ENCODE measurements at places on chromosomes 13 and 19.
A peak's percentile ranks its signal among the peaks of the same experiment; 100 is the strongest.

DNA sequence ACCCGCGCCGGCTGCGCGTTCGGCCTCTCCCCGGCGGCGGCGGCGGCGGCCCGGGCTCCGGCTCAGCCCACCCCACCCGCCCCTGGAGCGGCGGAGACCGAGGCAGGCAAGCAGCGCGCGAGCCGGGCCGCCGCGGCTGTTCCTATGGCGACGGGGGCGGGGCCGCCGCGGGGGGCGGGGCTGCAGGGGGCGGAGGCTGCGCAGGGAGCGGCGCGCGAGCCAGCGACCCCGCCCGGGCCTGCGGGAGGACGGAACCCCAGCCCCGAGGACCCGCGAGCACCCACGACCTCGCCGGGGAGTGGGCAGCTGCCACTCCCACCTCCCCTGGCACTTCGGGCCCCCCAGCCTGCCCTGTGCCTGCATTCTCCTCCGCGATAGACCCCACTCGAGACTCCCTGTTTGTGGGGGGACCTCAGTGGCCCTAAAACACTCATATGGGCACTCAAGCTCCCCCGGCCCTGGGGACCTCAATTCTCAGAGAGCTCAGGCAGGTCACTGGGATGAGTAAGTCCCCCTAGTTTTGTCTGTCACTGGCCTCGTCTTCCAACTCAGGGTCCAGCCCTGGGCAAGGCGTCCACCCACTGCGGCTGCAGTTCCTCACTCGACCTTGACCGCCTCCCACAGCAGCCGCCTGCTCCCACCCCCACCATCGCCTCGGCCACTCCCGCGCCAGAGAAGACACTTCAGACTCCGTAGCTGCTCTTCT lies at the start of gene CTXN1:
CTXN1 (minus strand) TSS at position 115 of the 706 bp plus-strand sequence. CDS start 597 bp downstream, outside the sequence.
- DNase-seq = no peak

- DNase-seq = no peak
Measured at GRCh38 chr13:40221460-40222201, 444.8 kb downstream of the FOXO1 start.

DNA sequence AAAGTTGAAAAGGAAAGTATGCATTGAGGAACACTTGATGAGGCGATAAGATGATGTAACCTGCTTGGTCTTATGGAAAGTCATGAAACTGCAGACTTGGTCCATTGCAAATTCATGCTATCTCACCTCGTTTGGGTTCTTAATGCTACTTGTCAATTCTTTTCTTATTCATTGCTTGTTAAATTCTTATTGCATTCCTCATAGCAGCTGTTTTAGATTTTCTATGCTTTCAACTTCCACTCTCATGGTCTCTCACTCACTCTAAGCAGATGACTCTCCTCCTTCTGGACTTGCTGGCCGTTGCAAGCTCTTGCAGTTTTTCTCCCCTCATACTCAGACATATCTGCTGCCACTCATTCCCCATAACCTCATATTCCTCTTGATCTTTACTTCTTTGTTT lies 67.8 kb upstream of the CSNK1A1L start:
- no peak for DNase-seq

DNA sequence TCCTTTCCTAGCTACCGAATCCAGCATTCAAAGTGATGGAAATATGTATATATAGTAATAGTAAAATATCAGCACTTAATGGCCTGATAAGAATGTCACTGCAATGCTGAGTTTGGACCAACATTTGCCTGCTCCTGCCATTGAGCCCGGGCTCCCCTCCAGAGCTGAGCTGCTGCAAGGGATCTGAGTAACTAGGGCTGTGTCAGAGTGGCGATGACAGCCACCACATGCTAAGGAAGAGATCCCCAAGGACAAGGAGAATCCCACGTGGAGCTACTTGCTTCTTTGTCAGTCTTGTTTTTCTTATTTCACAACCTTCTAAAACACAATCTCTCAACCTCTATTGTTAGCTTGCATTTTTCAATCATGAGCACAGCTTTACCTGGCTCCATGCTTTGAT lies 19.5 kb upstream of the ALOX5AP start:
- DNase-seq = no peak

DNA sequence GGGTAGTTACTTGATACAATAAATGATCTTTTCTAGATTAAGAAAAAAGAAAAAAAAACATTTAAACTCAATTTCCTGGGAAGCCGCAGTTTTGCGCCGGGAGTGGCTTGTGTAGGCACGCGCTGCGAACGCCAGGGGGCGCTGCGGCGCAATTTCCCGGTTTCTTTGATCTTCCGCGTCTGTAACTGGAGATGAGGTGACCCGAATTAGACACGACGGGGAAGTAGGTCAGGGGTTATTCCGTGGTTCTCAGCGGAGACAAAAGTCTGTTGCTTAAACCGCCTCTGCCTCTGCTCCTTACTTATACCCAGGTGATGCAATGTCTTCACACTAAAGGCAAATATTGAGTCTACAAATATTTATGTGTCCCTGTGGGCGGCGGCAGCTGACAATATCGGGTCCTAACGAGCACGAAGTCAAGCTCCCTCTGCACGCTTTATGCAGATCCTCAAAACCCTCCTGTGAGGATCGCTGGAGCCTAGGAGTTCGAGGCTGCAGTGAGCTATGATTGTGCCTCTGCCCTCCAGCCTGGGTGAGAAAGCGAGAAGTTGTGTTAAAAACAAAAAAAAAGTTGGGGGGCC lies 15.2 kb downstream of the STXBP2 start:
- DNase-seq = peak; percentile 69

All from cerebellar nuclear complex (tissue), 1 donor.